ENCODE measurements at places on chromosomes 6 and 20. TPM values are rescaled to one million over a fixed set of nuclear protein-coding genes. Genes with fewer than 3 reads are reported as not detected.

DPPA5 gene
- total RNA-seq = 0.09 TPM

TRIM31 gene
- total RNA-seq = 0.28 TPM

RPS21 gene
- total RNA-seq = 1,987 TPM

CLVS2 gene
- total RNA-seq = 0.05 TPM

PBX2 gene
- total RNA-seq = 28.1 TPM

GRCh38 chr20:64279826-64280459, 24.4 kb downstream of the PCMTD2 start:
- no peak overlapping the region for H3K27ac ChIP-seq
- DNase-seq = no peak
- no peak overlapping the region for H3K4me3 ChIP-seq
- no peaks in the 10 kb centered on the region for H3K27me3 ChIP-seq
- no peaks in the 10 kb centered on the region for H3K4me1 ChIP-seq

Measured in thymus (tissue), 14 donors.